ENCODE measurements at places on chromosomes 5 and 9.

GRCh38 chr9:2344436-2344835 lies 277.2 kb upstream of the VLDLR start:
- no peak for DNase-seq

GRCh38 chr9:75147638-75148037 lies 59.3 kb downstream of the OSTF1 start:
- no peak for DNase-seq

DNA sequence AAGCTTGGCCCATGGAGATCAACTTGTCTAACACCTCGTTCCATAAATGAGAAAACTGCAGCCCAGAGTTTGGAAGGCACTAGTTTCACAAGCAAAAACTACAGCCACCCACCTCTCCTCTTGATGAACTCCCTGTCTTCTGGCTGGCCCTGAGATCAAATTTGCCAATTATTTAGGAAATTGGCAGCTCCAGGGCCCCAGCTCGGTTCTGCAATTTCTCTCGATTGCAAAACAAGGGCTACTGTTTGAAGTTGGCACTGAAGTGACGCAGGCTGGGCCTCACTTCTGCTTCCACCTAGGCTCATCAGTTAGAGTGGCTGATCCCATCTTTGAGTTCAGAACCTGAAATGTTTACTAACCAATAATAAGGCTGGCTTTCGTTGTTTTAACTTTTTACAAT lies 3.7 kb upstream of the GPX3 start:
- no peak for DNase-seq

GRCh38 chr9:130426883-130427282 lies 17.9 kb upstream of the ASS1 start:
- DNase-seq = no peak

- no peak for DNase-seq
Measured at GRCh38 chr9:38289866-38290245, 102.6 kb upstream of the ALDH1B1 start.

DNA sequence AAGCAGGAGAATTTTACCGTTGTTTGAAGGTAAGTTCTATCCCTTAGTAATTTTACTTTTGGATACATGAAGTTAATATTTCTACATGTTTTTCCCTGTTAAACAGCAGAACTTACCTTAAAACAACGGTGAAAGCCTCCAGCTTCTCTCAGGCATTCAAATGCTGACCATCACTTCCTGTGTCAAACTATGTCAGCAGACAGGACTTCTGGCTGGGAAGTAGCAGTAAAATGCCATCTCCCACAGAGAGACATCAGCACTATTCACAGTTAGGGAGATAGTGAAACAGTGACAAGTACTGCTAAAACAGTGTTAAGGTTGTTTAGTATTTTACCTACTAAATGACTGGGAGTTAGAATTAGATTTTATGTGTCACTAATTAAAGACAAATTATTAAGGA lies 34.2 kb upstream of the GOLGA1 start:
- no peak for DNase-seq

GRCh38 chr5:132421462-132421861 lies 52.0 kb downstream of the SLC22A5 start:
- no peak for DNase-seq

DNA sequence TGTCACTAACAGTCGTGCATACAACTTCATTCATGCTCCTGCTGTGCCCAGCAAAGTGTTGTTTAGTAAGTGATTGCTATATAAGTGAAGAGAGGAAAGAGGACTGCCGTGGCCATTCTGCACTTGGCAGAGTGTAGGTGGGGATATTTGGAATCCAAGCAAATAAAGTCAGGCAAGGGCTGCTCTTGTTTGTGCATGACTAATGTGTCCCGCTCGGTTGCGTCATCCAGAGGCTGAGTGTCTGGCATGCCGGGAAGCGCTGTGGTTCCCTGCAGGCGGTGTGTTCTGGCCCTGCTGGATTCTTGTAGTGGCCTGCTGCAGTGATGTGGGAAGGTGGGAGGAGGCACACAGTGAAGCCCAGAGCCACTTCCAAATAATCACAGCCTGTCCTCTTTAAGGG lies 136.9 kb upstream of the ANKH start:
- DNase-seq = no peak

DNA sequence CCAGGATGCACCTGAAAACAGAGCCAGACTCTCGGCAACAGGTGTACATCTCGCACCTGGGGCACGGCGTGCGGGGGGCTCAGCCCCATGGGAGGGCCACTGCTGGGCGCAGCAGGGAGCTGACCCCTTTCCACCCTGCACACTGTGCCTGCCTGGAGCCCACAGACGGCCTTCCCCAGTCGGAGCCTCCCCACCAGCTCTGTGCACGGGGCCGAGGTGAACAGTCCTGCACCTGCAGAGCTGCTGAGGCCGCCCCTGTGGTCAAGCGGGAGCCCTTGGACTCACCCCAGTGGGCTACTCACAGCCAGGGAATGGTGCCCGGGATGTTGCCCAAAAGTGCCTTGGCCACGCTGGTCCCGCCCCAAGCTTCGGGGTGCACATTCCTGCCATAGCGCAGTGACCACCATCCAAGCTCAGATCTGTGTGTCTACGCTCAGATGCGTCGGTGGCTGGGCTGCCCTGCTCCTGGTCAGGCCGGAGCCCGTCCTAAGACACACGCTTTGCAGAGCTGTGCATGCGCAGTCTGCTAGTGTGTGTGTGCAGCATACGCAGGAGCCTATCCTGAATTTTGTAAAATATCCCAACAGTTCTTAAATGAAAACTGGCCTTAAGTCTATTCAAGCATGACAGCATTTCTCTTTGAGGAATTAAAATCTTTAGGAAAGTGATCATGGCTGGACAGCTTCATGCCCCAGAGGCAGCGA lies 8.4 kb upstream of the EXOC3 start:
- no peak for DNase-seq

GRCh38 chr9:18331808-18332209 lies 142.1 kb upstream of the ADAMTSL1 start:
- DNase-seq = no peak

DNA sequence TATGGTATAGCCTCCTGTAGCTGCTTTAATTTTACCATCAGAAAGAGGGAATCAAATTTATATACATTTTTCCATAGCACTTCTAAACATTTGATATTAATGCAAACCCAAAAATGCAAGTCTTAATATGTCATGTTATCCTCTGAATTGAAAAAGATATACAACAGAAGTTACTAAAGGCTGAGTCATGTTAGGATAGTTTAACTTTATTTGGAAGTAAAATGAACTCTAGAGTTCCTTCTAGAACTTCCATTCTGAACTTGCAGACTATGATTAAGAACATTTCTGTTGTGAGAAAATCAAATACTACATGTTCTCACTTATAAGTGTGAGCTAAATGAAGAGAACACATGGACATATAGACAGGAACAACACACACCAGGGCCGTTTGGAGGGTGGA lies 317.3 kb upstream of the PRR16 start:
- DNase-seq = no peak

DNA sequence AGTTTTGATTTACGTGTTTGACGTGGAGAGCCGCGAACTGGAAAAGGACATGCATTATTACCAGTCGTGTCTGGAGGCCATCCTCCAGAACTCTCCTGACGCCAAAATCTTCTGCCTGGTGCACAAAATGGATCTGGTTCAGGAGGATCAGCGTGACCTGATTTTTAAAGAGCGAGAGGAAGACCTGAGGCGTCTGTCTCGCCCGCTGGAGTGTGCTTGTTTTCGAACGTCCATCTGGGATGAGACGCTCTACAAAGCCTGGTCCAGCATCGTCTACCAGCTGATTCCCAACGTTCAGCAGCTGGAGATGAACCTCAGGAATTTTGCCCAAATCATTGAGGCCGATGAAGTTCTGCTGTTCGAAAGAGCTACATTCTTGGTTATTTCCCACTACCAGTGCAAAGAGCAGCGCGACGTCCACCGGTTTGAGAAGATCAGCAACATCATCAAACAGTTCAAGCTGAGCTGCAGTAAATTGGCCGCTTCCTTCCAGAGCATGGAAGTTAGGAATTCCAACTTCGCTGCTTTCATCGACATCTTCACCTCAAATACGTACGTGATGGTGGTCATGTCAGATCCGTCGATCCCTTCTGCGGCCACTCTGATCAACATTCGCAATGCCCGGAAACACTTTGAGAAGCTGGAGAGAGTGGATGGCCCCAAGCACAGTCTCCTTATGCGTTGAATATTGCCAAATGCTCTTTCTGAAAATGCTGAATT lies 850 bp downstream of the RRAGA start:
- peak; percentile 34 for DNase-seq

- no peak for DNase-seq
Measured at GRCh38 chr5:89181546-89181945, 298.6 kb upstream of the MEF2C start.

GRCh38 chr9:84059936-84060335 lies 79.3 kb downstream of the RMI1 start:
- no peak for DNase-seq

- DNase-seq = no peak
Measured at GRCh38 chr9:124300312-124300711, 42.6 kb downstream of the NEK6 start.

GRCh38 chr9:84966876-84967830 lies 297.6 kb downstream of the NTRK2 start:
- no peak for DNase-seq

GRCh38 chr9:124110307-124110915 lies 98.8 kb downstream of the LHX2 start:
- no peak for DNase-seq

- peak; percentile 92 for DNase-seq
Measured at GRCh38 chr5:116576053-116576713, 1.6 kb upstream of the SEMA6A start.

DNA sequence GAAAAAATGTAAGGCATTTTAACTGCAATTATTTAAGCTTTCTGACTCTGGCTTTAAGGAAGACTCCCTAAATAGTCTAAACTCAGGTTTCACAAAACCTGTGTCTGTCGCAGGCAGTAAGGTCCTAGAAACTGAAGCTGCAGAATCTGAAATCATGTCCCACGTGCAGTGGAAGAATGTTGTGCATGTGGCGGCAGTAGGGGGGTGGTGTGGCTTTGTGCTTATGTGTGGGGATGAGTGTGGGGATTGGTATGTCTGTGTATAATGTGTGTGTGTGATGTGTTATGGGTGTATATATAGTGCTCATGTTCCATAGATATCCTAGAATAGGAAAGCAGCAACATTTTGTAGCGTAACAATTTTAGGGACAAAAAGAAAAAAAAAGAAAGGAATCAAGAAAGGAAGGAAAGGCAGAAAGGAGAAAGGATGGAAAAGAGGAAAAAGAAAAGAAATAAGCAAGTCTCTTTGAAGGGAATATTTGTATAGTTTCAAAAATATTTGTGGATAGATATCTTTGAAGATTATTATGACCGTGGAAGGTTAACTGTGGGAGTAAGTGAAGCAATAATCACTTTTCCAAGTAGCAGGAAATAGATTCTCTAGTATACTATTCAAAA lies 6.6 kb downstream of the ANKDD1B start:
- DNase-seq = no peak

DNA sequence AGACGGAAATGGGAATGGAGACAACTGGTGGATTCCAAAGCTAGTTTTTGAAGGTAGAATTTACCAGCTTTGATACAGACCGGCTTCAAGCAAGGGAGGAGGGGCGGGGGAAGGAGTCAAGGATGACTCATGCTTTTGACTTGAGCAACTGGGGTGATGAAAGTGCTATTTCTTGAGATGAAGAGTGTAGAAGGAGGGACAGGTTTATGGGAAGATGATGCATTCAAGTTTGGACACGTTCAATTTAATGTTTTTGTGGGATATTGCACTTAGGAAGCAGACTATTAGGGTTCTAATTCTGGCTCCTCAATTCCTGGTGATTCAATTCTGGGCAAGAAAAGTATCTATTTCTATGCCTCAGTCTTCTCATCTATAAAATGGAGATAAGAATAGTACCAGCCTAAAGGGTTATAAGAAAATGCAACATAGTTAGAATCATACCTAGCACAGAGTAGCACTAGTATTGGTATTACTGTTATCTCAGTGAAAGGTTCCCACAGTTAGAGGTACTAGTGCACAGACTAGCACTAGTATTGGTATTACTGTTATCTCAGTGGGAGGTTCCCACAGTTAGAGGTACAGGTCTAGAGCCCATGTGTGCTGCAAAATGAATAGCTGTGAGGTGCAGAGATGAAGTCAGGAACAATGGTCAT lies 4.6 kb downstream of the NIPAL4 start:
- no peak for DNase-seq

DNA sequence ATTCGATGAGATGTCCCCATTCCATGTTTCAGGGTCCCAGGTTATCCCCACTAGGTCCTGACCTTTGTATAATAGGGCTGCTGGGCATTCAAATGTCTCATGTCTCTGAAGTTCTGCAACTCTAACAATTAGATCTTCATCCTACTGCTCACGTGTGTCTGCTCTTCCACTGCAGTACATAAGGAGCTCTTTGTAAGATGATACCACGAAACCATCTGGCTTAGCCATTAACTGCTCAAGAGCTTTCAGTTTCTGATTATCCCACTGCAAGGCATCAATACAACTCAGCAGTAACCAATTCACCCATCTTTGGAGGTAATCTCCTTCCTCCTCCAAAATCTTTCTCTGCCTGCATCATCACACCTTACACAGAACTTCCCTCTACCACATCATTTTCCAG lies 49.9 kb upstream of the PPP2CA start:
- peak; percentile 57 for DNase-seq

GRCh38 chr5:51652980-51653379 lies 269.7 kb downstream of the ISL1 start:
- no peak for DNase-seq

- no peak for DNase-seq
Measured at GRCh38 chr5:118211606-118212005, 776.7 kb downstream of the DTWD2 start.

- no peak for DNase-seq
Measured at GRCh38 chr9:7097785-7098752, 340.3 kb downstream of the KDM4C start.

- DNase-seq = no peak
Measured at GRCh38 chr9:134066526-134066912, 1.3 kb downstream of the BRD3 start.

GRCh38 chr9:98099898-98100297 lies 19.1 kb downstream of the TRIM14 start:
- no peak for DNase-seq

- no peak for DNase-seq
Measured at GRCh38 chr9:133821601-133822429, 83.7 kb upstream of the SARDH start.

DNA sequence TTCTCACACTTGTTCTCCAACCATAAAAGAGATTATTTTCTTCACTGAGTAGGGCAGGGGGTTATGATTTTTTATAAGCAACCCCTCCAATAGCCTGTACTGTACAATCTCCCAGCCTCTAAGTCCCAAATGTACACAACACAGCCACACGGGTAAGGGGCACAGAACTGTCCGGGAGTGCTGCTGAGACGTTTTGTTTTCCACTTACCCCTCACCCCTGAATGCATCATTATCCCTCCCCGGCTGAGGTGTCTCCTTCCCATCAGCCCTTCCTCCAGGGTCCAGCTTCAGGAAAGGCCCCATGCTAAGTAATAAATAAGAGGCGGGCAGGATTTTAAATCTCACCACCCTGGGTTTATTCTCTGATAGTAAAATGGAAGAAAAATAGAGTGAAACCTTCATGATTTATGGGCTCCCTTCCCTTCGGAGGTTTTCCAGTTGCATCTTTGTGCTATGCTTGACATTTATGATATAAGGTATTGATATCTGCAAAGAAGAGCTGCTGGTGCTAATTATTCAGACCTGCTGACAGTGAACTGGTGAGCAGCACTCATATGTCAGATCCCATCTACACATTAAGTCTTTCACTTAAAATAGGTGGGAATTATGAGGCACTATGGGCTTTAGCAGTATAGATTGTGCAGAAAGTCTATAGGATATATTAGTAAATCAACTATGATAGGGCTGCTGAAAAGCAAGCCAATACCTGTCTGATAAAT lies 67.2 kb upstream of the MEGF10 start:
- DNase-seq = no peak
